Epithelial cell of proximal tubule (primary cell): ENCODE measurements at places on chromosomes 7 and 10.

DNA sequence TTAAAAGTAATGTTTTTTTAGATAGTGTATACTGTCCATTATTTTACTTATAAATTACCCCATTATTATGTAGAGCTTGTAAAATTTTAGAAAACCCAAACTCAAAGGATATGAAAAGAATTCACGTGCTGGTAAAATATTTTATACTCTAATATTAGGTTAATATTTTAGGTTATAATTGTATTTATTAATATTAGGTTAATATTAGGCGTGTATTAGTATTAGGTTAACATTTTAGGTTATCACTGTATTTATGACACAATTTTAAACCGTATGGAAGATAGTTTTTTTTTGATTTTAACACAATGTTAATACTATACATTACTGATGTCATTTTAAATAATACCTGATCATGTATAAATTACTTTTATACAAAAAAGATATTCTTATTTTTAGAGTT, 48.5 kb downstream of the ARL4A start:
- no peak for DNase-seq

DNA sequence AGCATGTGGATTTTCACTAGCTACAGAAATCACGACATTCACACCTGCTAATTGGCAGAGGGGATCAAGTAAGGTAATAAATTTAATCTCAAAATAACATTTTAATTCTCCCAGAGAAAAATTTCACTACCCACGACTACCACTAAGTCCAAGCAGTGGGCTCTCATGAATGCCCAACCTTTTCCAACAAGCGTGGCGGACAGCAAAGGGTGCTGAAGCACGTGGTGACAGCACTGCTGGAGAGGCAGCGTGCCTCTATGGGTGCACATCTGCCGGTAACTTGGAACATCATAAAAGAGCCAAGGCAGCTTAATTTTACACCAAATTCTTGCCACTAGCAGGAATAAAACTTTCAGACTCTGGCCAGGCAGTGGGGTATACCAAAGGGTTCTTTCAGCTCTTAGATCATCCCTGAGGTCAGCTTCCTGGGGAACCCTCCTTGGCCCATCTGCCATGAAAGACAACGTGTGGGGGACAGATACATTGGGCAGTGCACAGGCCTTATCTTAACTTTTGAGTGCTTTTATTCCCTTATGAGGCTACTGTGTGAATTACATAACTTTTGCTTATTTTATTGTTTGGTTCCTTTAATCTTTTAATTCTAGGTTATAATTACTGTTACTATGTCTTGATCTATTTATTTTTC, 206.7 kb upstream of the KCTD7 start:
- no peak for DNase-seq

GRCh38 chr10:58806970-58807628, 294.4 kb downstream of the BICC1 start:
- no peak for DNase-seq

GRCh38 chr10:87608756-87609155, 50.9 kb upstream of the PAPSS2 start:
- DNase-seq: no peak
